Globus pallidus (tissue), 1 donor: ENCODE measurements at places on chromosomes 16 and 17.

- no peak for DNase-seq
Measured at GRCh38 chr16:85290626-85291301, 178.5 kb upstream of the CIBAR2 start.

- peak; percentile 90 for DNase-seq
Measured at GRCh38 chr17:45848868-45849535, 4.3 kb downstream of the SPPL2C start.

GRCh38 chr17:21400816-21401593 lies 24.8 kb downstream of the KCNJ12 start:
- DNase-seq = no peak

DNA sequence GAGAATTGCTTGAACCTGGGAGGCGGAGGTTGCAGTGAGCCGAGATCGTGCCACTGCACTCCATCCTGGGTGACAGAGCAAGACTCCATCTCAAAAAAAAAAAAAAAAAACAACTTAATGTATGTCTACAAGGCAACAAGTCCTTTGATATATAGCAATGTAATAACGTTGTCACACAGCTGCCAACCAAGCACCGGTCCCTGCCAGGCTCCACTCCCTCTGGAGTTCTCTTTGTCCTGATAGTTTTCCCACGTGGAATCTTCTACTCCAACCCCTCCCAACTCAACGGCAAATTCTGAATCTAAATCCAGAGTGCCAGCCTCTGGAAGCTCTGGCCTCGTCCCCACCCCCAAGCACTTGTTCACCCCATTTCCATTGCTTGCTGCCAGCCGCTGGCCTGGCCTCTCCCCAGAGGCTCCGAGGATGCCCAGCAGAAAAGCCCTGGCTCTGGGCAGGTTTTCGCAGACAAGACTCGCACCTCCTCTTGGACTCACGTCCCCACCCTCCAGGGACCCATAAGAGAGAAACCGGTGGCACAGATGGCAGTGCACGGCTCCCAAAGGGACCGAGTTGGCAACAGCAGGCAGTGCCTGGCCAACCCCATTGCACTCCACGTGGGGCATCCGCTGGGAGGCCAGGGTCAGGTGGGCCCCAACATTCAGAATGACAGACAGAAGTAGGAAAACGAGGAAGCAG lies 15.9 kb upstream of the CBX2 start:
- DNase-seq = no peak

DNA sequence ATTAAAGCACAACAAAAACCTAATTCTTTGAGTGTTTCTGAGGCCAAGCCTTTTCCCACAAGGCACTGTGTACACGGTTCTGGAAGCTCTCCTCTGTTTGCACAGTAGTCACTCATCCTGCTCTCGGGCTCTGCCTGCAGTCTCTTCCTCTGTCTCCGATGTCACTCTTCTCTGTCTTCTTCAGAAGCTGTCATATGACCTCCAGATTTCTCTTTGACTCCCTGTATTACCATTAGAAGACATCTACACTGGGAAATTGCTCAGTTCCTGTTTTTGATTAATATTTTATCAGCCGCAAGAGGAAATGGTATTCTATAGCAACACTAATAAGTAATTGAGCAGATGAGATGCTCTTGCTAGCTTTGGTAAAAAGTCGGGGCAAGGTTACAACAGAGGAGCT lies 422.9 kb downstream of the WWOX start:
- no peak for DNase-seq

DNA sequence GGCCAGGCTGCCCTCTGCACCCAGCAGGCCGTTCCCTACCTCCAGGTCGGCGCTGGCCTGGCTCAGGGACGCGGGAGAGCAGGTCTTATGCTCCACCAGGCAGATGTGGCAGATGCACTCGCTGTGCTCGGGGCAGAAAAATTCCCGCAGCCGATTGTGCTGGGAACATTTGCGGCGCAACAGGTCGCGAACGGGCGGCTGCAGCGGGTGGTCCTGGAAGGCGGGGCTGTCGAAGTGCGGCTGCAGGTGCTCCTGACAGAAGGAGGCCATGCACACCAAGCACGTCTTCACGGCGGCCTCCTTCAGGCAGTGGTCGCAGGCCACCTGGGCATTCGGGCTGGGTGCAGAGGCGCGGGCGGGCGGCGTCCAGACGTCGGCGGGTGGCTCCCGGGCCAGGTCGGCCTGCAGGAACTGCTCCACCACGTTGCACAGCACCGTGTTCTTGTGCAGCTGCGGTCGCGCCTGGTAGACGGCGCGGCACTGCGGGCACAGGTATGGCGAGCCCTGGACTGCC lies 439 bp downstream of the TRIM25 start:
- no peak for DNase-seq

GRCh38 chr17:9355846-9356245 lies 219.8 kb downstream of the STX8 start:
- no peak for DNase-seq

- DNase-seq = no peak
Measured at GRCh38 chr16:11870399-11870798, 19.1 kb upstream of the RSL1D1 start.

GRCh38 chr17:80667462-80668277 lies 123.0 kb downstream of the RPTOR start:
- DNase-seq = no peak

- no peak for DNase-seq
Measured at GRCh38 chr16:69823831-69824563, 61.9 kb downstream of the WWP2 start.
